ENCODE measurements at places on chromosomes 4 and X.

GRCh38 chr4:103422467-103423219 is 224.5 kb upstream of the CENPE start:
- DNase-seq, result no peak

GRCh38 chr4:76772498-76773106 is 125.3 kb downstream of the SOWAHB start:
- DNase-seq, result no peak

GRCh38 chrX:107924136-107924746 is 57.9 kb downstream of the TEX13B start:
- DNase-seq, result no peak

DNA sequence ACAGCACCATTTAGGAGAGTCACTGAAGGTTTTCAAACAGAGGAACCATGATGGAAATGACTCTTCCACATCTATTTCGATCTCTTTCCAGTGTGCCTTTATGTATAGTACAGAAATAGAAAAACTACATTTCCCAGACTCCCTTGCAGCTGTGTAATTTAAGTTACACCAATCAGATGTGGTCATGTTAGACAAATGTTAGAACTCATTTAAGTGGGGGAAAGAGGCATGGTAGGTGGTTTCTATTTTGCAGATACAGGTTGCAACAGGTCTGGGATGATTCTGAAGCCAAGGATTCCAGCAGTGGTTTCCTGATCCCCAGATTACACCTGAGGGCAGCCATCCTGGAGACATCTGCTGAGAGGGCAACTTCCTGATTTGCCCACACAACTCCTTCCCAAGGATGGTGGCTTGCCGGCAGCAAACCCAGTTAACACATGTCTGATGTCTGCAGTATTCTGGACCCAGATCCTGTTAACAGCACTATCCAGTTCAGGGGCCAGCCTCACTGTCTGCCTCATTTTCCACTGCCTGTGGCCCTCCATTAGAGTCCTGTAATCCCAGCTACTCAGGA is 38.7 kb upstream of the PDK3 start:
- no peak for DNase-seq

DNA sequence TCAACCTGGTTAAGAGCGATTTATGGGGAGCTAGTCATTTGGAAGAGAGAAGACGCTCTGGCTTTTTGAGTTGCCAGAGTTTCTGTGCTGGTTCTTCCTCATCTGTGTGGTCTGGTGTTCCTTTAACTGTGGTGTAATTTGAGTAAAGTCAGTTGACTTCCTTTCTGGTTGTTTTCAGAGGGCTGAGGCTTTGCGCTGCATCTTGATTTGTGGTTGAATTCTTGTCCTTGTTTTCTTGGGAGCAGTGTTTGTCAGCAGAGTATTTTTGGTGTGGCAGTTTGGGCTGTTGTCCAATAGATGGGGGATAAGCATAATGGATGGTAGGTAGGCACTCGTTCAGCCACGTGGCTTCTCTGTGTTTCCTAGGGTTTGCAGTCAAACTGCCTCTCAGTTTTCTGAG is 2143.2 kb upstream of the TENM3 start:
- no peak for DNase-seq

- DNase-seq, result no peak
Measured at GRCh38 chrX:45740291-45740690, 539.6 kb upstream of the DIPK2B start.

- no peak for DNase-seq
Measured at GRCh38 chr4:24117975-24118374, 228.1 kb upstream of the PPARGC1A start.

DNA sequence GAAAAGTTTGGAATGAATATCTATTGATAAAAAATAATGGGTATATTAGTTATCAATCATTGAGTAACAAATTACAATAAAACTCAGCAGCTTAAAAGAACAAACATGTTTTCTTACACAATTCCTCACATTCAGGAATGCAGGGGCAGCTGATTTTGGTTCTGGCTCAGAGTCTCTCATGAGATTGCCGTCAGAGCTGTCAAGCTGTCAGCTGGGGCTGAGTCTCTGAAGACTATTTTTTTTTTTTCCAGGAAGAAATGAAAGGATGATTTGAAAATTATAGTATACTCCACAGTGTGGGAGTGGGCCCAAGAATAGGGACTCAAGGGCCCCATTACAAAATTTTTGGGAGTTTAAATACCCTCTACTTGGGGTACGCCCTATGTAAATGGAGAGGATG is 219.1 kb downstream of the GC start:
- no peak for DNase-seq
